ENCODE measurements at places on chromosomes 7 and 10.

DNA sequence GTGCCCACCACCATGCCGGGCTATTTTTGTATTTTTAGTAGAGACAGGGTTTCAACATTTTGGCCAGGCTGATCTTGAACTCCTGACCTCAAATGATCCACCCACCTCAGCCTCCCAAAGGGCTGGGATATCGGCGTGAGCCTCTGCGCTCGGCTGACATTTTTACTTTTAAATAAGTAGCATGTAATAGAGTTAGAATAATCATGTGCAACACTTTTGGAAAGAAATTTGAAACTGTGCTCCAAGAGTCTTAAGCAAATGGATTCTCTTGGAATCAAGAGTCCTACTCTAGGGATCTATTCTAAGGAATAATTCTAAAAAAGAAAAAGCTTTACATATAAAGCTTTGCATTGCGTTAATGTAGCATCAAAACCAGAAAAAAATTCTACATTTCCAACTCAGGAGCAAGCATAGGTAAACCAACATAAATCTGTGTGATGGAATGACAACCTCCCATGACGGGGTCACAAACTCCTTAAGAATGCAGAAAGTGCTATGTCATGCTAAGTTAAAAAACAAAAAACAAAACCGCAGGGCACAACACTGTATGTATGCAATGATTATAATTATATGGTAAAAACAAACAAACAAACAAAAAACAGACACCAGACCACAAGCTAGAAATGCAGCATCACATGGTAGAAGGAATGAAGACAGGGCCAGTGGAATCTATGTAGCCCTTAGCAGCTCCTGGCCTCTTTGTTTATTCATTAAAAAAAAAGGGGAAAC lies 98.7 kb downstream of the RNF216 start:
- DNase-seq, result no peak

GRCh38 chr7:129925416-129926002 lies 27.3 kb downstream of the UBE2H start:
- no peak for DNase-seq

GRCh38 chr10:74589851-74590250 lies 236.5 kb upstream of the KAT6B start:
- DNase-seq, result no peak

- DNase-seq, result no peak
Observed at GRCh38 chr7:158649279-158649678, 55.3 kb downstream of the NCAPG2 start.

GRCh38 chr7:26995666-26996065 lies 100.1 kb downstream of the HOXA1 start:
- DNase-seq, result no peak

DNA sequence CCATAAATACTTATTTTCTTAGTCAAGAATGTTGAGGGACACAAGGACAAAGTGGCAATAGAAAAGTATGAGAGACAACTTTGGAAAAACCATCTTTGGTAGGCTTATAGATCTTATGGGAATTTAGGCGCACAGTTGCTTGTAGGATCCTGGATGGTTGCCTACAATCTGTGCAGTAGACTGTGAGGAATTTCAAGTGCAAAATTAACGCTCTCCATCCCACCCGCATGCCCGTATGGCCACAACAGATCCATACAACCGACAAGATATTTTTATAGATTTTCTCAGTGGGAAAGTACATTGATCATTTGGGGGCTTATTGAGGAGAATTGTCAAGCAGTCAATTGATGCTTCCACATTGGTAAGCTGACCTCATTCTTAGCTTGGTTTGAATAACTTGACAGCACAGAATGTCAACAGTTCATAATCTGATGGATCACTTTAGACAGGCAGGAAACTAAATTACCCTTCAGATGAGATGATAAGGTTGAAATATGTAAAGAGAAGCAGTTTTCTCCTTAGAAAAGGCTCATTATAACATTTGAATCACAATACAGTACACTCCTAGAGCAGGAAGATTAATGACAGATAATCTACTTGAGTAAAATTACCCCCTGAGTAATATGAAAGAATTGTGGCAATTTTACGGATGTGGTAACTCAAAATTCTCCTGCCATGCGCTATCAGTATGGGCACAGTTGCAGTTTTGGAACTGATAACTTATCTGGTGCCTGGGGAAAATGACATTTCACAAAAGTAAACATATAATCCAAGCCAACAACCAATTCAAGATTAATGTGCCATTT lies 479.7 kb downstream of the KIF20B start:
- DNase-seq, result no peak

GRCh38 chr7:43723007-43723341 lies 6.3 kb downstream of the COA1 start:
- no peak for DNase-seq

DNA sequence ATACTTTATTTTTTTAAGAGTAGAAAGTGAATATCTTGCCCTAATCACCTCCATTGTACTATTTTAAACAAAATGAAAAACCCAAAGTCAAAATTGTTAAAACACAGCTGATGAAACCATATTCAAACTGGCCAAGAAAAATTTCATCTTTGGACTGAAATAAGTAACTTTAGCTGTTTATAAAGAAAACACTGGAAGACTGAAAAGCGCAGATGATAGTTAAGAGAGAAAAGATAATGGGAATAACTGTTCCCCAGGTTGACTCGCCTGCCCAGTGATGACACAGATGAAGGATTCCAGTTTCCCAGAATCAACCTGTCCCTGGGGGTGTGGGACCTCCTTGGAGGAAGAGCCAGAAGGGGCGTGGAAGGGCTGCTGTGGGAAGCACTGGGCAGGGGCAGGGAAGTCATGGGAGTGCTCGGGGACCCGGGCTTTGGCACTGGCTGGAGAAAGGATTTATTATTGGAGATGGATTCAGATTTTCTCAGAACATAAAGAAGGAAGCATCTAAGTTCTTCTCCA lies 43.1 kb downstream of the DENND2A start:
- DNase-seq, result no peak

DNA sequence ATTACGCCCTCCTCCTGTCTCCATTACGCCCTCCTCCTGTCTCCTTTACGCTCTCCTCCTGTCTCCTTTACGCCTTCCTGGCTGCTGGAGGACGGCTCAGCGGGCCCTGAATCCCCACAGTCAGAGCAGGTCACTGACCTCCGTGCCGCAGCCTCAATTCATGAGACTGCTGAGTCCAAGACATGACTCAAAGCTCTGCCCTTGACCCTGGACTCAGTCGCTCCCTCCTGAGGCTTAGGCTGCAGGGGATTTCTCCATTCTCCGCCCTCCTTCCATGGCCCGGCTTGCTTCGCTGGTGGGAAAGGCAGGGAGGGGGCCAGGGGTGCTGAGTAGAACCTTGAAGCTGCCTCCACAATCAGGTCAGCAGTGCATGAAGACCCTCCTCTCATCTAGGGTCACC lies 21.0 kb upstream of the FOXL3 start:
- DNase-seq, result no peak

- no peak for DNase-seq
Observed at GRCh38 chr7:84549409-84549808, 354.8 kb upstream of the SEMA3A start.

- DNase-seq, result no peak
Observed at GRCh38 chr10:114519306-114519669, 115.0 kb upstream of the AFAP1L2 start.

DNA sequence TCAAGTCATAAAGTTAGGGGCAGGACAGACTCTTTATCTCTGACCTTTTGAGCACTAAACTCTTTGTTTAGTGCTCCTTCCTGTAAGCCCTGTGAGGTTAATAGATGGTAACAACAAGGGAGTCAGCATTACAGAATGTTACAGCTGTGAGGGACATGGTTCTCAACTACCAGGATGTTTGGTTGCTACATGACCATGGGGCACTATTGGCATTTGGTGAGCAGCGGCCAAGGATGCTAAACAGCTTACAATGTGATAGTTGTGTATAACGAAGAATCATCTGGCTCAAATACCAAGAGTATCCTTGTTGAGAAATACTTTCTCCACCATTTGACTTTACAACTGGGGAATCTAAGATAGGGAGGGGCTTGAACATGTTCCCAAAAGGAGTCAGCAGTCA lies 35.4 kb upstream of the HPS1 start:
- DNase-seq, result no peak

- no peak for DNase-seq
Observed at GRCh38 chr7:75737856-75738603, 711 bp downstream of the HIP1 start.

DNA sequence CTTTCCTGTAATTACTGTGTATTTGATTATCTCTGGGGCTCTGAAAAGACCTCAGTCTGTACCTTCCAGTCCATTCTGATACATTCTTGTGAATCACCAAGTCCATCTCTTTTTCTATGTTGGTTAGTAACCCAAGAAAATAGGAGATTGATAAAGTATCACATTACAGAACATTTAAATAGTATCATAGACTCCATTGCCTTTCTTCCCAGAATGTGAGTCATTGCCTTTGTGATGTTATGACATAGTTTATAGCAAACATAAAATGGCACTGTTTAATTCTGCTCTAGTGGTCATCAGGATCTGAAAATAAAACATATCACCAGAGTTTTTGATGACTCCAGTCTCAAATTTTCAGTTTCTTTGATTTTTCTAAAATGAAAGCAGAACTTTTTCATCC lies 78.4 kb downstream of the NRG3 start:
- DNase-seq, result no peak

DNA sequence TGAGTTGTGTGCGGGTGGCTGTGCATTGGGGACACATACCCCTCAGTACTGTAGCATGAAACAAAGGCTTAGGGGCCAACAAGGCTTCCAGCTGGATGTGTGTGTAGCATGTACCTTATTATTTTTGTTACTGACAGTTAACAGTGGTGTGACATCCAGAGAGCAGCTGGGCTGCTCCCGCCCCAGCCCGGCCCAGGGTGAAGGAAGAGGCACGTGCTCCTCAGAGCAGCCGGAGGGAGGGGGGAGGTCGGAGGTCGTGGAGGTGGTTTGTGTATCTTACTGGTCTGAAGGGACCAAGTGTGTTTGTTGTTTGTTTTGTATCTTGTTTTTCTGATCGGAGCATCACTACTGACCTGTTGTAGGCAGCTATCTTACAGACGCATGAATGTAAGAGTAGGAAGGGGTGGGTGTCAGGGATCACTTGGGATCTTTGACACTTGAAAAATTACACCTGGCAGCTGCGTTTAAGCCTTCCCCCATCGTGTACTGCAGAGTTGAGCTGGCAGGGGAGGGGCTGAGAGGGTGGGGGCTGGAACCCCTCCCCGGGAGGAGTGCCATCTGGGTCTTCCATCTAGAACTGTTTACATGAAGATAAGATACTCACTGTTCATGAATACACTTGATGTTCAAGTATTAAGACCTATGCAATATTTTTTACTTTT lies 1.8 kb downstream of the DDIT4 start:
- DNase-seq, result no peak

- no peak for DNase-seq
Observed at GRCh38 chr10:32954545-32955298, 3.3 kb downstream of the ITGB1 start.

DNA sequence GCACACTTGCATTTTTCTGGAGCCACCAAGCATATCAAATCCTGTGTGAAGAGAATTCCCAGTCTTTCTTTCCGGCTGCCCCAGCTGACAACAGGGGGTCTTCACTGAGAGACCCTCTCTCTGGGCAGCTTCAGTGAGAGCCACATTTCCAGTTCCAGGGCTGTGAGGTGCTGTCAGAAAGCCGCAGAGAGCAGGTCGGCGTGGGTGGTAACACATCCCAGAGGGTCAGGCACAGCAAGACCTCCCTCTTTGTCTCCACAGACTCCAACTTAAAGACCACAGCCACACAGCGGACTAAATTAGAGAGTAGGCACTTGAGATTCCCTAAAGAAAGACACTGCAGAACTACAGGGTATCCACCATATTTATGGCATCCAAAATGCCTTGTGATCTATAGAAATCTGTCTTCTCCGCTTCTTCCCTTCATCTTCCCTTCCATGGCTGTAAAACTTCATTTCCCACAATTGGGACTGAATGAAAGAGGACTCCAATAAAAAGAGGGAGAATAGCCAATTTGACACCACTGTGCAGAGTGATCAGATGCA lies 116.0 kb upstream of the C7orf33 start:
- DNase-seq, result no peak

DNA sequence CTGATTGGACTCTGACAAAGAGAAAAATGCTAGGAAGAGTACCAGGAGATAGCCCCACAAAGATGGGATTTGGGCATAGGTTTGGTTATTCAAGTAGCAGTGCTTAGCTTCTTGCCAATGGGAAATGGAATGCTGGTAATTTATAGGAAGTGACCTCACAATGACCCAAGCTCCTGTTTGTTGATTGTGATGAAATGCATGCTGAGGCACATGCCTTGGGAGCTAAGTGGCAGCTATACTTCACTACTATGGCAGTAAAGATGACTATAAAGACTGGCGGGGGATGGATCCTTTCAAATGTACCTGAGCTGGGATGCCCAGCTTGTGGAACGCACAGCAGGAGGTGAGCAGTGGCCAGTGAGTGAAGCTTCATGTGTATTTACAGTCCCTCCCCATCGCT lies 153.8 kb downstream of the ZNF22 start:
- DNase-seq, result no peak

DNA sequence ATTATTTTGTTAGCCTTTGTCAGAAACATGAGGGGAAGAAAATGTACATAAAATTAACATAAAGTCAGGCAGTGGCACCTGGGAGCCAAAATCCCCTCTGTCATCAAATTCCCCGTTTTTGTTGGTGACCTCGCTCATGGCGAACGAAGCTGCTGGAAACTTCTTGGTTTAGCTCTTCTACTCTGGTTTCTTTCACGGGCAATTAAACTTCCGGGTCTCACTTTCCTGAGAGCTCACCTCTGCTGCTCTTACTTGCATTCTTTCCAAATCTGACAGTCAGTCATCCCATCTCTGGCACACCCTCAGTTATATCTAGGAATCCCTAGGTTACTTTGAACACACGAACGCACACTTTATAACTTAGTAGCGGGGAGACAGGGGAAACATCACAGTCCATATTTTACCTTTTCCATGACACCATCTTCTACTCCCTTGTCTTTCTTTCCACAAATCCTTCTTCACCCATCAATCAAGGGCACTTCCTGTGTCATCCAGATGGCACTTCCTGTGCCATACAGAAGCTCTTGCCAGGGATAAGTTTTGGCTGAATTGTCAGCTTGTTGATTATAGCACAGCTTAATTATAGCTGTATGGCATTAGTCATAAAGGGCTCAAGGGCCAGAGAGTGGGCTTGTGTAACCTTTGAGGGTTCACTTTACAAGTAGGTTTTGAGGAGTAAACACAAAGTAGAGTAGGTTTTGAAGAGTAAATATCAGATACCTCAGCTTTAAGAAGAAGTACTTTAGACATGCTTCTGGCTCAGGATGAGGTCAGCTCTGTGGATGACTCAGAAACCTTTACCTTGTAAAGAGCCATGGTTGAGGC lies 105.1 kb downstream of the GATA3 start:
- DNase-seq, result no peak
